HCEC 1CT (cell line): ENCODE measurements at places on chromosomes 3 and 15.

DNA sequence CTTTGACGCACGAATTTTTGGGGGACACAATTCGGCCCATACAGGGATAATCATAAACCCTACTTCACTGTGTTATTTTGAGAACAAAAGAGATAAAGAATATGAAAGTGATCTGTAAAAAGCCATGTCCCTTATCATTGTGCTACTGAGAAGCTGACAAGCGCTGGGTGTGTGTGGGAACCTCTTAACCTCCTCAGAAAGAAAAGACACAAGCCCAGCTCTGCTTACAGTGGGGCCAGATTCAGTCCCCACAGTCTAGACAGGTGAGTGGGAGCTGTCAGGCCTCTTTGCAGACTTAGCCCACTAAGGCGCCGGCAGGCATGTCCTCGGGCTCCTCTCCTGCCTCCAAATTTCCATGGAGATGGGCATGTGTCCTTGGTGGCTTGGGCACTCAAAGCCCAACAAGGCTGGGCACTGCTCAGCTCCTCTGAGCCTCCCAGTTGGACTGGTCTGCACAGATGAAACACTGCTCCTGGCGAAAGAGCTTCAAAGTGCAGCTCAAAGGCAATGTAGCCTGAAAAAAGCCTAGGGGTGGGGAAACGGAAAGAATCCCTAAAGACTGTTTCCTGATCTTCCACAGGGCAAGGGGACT is 64.4 kb upstream of the ETV5 start:
- DNase-seq, result no peak

- DNase-seq, result no peak
These were observed 21.0 kb downstream of the PPCDC start for GRCh38 chr15:75044258-75044878.

DNA sequence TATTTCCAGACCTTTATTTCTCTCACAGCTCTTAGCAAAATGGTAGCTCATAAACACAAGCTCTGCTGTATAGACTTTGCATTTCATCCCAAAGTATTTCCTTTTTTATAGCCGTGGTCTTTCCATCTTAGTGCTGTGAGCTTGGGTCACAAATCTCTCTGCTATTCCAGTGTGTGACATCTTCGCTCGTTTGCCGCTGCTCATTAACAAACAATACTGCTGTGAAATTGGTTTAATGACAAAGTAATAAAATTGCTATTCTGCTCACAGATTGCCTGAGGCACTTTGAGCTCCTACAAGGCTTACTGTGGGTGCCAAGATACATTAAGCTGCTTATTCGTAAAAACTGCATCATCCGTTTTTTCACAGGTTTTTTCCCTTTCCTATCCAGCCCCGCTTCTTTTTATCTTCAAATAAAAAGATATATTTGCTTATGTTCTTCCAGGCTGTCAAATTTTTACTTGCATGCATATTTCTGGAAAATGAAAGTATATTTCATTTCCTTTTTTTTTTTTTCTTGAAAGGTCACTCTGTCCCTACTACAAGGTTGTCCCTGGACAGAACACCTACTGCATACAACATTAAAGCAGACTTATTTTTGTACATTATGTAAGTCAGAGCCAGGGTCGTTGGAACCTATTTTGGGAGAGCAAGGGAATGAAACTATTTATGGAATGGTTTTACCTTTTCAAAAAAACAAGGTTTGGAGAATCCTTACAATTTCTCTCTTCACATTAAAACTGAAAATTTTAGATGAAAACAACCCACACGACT is 174.5 kb downstream of the MEIS2 start:
- no peak for DNase-seq

GRCh38 chr3:186932281-186933181 is 2.2 kb downstream of the ST6GAL1 start:
- no peak for DNase-seq

DNA sequence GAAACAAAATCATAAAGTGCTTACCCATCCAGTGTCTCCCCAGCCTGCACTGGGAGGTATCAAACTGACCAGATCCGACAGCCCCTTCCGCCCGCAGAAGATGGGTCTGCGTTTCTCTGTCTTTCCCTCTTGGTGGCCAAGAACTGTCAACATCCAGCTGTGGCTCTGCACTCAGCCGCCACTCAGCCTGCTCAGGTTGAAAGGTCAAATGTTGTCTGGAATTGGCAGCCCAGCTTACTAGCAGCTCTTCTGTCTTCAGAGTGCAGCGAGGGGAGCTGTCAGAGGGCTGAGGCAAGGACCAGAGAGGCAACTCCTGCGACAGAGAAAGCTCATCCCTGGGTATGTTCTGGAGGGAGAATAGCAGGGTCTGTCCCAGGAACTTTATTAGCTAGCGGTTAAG is 45.4 kb downstream of the GOLGA6L2 start:
- no peak for DNase-seq
